Effector CD8-positive, alpha-beta T cell (primary cell): ENCODE measurements at places on chromosomes 5 and 9.

DNA sequence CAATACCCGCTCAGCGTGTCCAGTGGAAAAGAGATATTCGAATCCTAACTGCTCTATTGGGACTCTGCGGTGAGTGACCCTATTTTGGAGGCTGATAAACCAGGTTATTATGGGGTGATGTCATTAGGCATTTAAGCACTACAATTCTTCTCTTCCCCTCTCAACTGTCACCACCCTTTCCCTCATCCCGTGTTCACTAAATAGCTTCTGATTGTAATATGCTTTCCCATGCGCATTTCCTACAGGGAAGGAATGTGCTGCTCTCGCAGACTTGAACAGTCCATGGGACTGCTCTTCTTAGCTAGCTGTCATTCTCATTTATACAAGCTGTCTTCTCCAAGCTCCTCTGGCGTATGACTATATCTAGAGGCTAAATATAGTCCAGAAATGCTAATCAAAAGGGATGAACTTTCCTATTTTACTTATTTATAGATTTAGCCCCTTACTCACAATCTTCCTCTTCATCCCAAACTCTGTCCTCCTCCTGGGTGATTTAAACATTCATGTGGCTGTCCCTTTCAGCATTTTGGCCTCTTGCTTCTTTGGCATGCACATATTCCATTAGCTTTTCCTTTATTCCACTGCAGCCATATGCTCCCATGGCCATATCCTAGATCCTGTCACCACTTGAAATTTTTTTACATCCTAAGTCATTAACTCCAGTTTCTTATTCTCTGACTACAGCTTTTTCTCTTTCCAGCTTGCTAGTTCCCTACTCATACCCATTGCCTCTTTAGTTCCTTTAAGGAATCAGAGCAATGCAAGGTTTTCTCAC lies 39.6 kb upstream of the CSNK1G3 start:
- DNase-seq, result no peak

DNA sequence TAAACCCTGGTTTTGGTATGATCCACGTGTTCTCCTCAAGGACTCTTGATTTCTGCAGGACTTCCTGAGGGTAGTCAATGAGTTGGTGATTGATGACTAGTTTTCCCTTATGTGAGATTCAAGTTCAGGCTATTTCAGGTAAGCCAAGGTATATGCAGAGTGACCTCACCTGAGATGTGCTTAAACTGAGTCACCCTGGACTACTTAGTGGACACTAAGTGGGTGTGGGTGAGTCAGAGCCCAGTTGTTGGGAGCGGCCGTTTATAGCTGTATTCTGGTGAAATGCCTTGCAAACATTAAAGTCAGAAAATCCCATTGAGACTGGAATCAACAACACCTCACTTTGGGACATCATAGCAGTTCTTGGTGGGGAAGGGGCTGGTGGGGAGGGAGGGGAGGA lies 62.9 kb downstream of the SLC28A3 start:
- no peak for DNase-seq

- DNase-seq, result no peak
These were observed 27.0 kb downstream of the OSMR start for GRCh38 chr5:38872826-38873225.

DNA sequence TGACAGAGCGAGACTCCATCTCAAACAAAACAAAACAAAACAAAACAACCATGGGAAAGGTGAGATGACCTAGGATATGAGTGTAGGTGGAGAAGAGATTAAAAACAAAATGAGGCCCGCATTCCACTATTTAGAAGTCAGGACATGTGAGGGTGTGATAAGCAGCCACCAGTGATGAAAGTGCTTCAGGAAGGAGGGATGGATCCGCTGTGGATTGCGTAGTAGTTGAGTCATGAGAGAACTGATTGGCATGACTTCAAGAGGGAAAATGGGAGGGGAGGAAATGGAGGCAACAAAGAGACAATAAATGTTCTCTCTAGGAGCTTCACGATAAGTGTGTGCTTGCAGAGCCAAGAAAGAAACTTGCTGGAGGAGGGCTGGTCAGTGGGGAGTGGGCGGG lies 367.6 kb downstream of the ARL15 start:
- DNase-seq, result no peak

DNA sequence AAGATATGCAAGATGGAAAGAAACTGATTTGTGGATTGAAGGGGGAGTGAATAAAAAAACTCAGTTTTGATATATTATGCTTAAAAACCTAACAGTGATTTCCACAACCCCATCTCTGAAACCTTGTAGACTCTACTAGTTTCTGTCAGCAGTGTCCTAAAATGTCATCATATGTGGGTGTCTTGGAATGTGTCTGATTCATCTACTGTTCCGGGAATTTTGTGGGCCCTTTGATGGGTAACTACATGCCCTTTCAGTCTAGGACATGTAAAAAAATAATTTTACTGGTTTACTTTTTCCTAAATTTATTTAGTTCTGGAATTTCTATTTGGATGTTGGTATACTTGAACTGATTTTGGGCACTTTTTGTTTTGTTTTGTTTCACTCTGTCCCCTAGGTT lies 118.9 kb upstream of the NMUR2 start:
- DNase-seq, result no peak

- DNase-seq, result no peak
These were observed 243.0 kb downstream of the CDH10 start for GRCh38 chr5:24401773-24402172.
